Stimulated activated CD4-positive, alpha-beta T cell treated with anti-CD3 and anti-CD28 coated beads, TNF-alpha, amount 100 ng/mL, for 1 hour (primary cell): ENCODE measurements at places on chromosomes 13 and 19.

- no peak for DNase-seq
Measured at GRCh38 chr19:6963244-6963852, 57.9 kb downstream of the MBD3L2B start.

- no peak for DNase-seq
Measured at GRCh38 chr19:40976134-40976533, 14.9 kb upstream of the CYP2B6 start.

- no peak for DNase-seq
Measured at GRCh38 chr13:19791953-19792537, 9.3 kb upstream of the PSPC1 start.

- DNase-seq = no peak
Measured at GRCh38 chr13:102028868-102029267, 373.0 kb downstream of the FGF14 start.

- DNase-seq = peak; percentile 39
Measured at GRCh38 chr19:7928741-7929701, 3.1 kb upstream of the CTXN1 start.
